ENCODE measurements at places on chromosomes 13 and 19.

GRCh38 chr13:31053091-31053490, 108.6 kb downstream of the HSPH1 start:
- DNase-seq = no peak

GRCh38 chr13:112726016-112726767, 36.4 kb downstream of the ATP11A start:
- no peak for DNase-seq

GRCh38 chr19:11377237-11377636, 2.8 kb downstream of the SWSAP1 start:
- peak; percentile 48 for DNase-seq

GRCh38 chr13:77857531-77858209, 61.0 kb downstream of the EDNRB start:
- peak; percentile 9 for DNase-seq

GRCh38 chr13:97256343-97256783, 34.2 kb downstream of the MBNL2 start:
- DNase-seq = no peak

GRCh38 chr13:111469916-111470506, 149.6 kb downstream of the TEX29 start:
- DNase-seq = no peak

- no peak for DNase-seq
Observed at GRCh38 chr19:38836159-38836982, 4.8 kb upstream of the ECH1 start.

GRCh38 chr19:57708641-57709361, at the start of gene ZNF154:
ZNF154 (minus strand) TSS chr19:57709204; CDS start chr19:57708971, 233 bp downstream.
- DNase-seq = peak; percentile 71

- peak; percentile 60 for DNase-seq
Observed at GRCh38 chr19:5621311-5621944, 1.1 kb downstream of the SAFB2 start.

DNA sequence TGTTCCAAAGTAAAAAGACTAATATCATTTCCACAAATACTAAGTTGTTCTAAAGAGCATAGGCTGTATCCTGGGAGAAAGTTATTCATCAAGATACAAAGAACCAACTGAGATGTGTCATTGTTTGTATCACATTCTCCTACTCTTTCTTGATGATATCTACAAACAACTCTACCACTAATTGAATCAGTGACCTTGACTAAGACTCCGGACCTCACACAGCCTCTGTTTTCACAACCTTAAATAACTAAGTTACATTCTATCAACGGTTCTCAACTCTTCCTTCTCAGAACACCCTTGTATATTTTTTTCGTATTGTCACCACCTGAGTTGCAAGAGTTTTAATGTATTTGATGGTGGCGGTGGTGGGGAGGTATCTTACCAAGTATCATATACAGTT, 12.6 kb downstream of the IRS2 start:
- no peak for DNase-seq

GRCh38 chr19:11759805-11760204, 7.0 kb upstream of the ZNF441 start:
- no peak for DNase-seq

GRCh38 chr13:112229992-112230872, 145.9 kb upstream of the SPACA7 start:
- DNase-seq = no peak

DNA sequence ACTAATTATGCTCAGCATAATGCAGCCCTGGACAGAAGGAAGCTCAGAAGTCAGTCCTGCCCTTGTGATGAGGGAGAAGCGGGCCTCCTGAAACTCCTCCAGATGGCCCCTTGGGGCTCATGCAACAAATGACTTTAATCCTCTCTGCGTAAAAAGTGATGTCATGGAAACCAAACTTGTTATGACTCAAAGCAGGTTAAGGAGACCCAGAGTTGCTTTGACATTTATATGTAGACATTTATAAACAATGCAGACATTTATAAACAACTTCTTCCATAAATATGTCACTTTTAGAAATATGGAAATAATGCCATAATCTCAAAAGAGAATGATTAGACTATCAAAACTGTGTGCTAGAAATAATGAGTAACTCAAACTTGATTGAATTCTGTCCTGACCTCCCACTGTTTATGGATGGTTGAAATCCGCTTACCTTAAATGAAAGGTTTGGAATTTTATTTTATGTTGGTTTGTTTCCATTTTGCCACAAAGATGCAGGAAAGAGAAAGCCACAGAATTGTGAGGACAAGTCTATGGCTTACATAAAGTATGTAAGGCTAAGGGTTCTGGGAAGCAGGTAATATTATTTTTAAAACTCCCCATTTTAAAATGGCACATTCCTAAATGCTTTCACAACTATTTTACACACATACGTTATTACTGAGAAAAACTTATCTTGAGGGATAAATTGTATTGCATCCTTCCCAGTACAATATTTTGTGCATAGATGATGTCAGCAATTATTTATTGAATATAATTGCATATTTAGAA, 73.7 kb downstream of the CYSLTR2 start:
- no peak for DNase-seq

DNA sequence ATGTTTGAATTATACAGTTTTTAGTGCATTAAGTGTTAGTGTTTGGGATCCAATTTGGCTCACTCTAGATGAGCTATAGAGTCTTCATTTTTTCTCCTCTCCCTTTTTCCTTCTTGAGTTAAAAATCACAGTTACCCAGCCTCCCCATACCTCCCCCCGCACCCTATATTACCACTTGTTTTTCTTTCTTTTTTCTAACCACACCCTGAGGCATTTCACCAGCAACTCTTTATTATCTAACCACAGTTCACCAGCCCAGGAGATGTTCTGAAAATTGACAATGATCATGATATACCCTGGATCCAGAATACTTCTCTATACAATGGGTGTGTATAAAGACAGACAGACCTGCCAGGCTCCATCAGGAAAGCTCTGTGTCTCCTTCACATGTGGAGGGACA, 86.5 kb upstream of the UBL3 start:
- no peak for DNase-seq

DNA sequence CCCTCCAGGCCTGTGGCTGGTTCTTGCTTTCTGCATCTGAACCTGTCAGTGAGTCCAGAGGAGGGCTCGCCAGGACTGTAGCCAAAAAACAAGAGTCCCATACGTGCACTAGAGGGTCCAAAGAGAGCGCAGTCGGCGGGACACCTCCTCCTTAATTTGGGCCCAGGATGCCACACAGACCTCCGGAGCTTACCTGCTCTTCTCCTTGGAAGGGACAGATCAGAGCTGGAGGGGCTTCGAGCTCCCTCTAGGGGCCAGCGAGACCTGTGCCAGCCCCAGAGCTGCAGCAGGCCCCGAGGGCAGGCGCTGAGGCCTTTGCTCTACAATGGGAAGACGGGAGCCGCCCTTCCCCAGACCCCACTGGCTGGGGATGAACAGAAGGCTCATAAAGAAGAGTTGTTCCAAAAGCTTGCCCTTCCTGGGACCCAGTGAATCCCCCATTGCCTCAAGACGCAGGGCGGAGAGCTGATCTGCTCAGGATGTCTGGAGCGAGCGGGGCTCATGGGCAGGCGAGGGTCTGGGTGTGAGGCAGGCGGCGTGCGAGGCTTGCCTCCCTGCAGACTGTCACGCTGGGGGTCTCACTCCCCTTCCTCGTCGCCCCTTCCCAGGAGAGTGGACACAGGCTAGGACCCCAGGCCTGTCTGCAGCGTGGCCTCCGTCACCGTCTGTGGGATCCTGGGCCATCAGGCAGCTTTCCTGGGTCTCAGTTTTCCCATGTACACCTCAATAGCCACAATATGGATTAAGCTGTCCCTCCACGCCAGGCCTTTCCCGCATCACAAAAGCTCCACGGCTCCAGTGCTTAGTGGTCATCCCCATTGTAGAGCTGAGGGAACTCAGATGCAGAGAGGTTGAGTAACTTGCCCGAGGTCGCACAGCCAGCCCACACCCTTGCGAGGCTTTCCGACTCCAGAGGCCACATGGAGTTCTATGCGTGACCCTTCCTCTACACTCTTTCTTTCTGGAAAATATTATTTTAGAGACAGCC, 46.9 kb upstream of the VSTM2B start:
- DNase-seq = peak; percentile 61

DNA sequence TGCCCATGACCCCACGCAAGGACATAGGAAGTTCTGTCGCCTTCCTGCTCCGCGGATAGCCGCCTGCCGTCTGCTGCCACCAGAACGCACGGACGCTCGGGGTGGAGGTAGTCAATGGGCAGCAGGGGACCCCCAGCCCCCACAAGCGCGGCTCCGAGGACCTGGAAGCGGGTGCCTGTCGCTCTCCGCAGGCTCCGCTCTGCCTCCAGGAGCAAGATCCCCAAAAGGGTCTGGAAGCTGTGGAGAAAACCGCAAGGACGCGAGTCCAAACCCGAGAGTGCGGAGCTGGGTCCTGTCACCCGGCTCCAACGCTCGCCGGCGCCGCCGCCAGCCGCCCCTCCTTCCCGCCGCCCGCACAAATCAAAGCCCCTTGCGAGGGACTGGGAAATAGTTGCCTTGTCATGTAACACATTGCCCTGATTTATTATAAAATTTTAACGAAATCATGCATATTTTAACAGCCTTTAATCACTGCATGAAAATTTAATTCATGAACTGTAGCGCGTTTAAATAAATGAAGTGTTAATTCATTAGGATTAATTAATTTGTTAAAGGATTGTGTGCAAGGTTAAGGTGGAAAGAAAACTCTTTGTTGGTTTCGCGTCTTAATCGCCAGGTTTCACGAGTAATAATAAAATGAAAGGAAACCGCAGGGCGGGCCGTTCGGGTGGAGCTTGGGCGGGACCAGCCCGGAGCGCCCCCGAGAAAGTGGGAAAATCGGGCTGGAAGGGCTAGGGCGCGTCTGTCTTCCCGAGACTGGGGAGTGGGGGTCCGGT, 5.5 kb upstream of the POU4F1 start:
- no peak for DNase-seq

- no peak for DNase-seq
Observed at GRCh38 chr13:98488736-98489135, 88.2 kb downstream of the STK24 start.

- no peak for DNase-seq
Observed at GRCh38 chr19:11020982-11021759, 60.3 kb downstream of the SMARCA4 start.

- peak; percentile 95 for DNase-seq
Observed at GRCh38 chr19:56477429-56478338, 539 bp upstream of the ZNF667 start.

DNA sequence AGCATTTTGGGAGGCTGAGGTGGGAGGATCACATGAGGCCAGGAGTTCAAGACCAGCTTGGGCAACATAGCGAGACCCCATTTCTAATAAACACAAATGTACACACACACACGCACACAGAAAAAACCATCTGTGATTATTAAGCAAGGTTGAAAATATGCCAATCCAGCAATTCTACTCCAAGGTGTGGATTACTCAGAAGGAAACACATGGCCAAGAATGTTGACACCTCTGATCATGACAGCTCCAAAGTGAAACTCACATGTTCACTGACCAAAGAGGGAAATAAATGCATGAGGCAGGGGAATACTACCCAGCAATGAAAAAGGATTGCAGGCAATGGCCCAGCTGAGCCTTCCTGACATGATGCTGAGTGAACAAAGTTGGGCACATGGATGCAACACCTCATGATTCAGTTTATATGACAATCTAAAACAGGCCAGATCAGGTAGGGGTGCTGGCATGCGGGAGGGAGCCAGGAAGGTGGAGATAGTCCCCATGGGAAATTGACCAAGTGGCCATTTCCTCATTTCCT, 4.4 kb downstream of the DOCK6 start:
- no peak for DNase-seq

DNA sequence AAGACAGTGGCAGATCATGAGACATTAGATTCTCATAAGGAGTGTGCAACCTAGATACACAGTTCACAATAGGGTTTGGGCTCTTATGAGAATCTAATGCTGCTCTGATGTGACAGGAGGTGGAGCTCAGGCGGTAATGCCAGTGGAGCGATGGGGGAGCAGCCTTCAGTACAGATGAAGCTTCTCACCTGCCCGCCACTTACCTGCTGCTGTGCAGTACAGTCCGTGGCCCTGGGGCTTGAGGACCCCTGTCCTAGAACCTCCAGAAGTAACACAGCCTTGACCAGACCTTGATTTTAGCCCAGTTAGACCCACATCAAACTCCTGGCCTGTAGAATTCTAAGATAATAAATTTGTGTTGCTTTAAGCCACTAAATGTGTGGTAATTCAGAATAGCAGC, 215.1 kb upstream of the MIR17HG start:
- no peak for DNase-seq

DNA sequence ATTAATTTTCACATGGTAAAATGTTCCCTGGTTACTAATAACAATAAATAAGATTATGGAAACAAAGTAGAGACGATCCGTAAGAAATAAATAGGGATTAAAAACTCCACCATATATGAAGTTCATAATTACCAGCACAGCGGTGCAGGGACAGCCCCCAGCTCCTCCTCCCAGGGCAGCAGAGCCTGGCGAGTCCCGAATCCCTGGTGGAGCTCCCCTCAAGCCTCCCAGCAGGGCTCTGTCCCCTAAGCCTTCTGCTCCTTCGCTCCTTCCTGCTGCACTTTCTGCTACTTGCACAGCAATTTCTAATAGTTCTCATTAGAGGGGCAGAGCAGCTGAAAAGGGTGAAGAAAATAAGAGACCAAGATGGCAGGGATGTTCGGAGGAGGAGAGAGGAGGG, 43.6 kb downstream of the RASA3 start:
- no peak for DNase-seq

GRCh38 chr13:22018076-22018835, 347.4 kb downstream of the FGF9 start:
- no peak for DNase-seq

DNA sequence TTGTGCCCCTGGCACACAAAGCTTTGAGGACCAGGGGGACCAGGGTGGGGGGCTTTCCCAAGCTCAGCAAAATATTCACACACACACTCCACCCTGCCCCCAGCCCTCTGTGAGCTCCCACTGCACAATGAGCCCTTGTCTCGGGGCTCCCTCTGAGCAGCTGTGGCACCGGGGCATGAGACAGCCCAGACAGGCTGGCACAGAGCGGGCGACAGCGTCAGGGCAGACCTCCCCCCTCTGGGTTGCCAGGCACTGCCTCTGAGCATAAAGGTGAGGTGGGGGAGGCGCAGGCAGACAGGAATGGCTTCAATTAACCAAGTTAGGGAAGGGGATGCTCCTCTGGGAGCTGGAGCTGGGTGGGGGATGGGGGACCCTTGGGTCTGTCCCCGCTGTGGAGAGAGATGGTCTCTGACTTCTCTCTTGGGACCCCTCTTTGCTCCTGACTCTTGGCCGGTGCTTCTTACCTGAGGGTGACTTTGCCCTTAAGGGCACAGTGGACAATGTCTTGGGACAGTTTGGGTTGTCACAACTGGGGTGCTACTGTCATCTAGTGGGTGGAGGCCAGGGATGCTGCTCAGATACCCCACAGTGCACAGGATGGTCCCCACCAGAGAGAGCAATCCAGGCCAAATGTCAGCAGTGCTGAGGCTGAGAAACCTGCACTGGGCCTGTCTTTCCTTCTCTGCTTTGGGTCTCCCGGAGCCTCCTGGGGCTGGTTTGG, 30.3 kb downstream of the LYL1 start:
- peak; percentile 98 for DNase-seq
